CD8-positive, alpha-beta memory T cell (primary cell): ENCODE measurements at places on chromosomes 7 and 10. TPM values are rescaled to one million over a fixed set of nuclear protein-coding genes. Genes with fewer than 3 reads are reported as not detected.

FFAR4 gene
- total RNA-seq: not detected

OLAH gene
- not detected for total RNA-seq

DNAJC9 gene
- total RNA-seq: 75.0 TPM

NYAP1 gene
- 0.18 TPM for total RNA-seq

LCOR gene
- total RNA-seq: 20.3 TPM

HYAL4 gene
- not detected for total RNA-seq

CCNY gene
- total RNA-seq: 58.4 TPM

DGKB gene
- total RNA-seq: not detected

CCDC71L gene
- total RNA-seq: 27.4 TPM

PDE1C gene
- not detected for total RNA-seq

MRLN gene
- not detected for total RNA-seq

DGKI gene
- 1.4 TPM for total RNA-seq

SPDYE18 gene
- total RNA-seq: not detected

HBP1 gene
- 17.2 TPM for total RNA-seq

TBX20 gene
- total RNA-seq: not detected

AKR1B15 gene
- total RNA-seq: not detected

ZNF680 gene
- 11.1 TPM for total RNA-seq

MACROH2A2 gene
- total RNA-seq: 2.9 TPM

SSMEM1 gene
- total RNA-seq: not detected

PLXDC2 gene
- 0.15 TPM for total RNA-seq

MINDY4 gene
- total RNA-seq: 2.4 TPM

ZNF425 gene
- 1.8 TPM for total RNA-seq

PRR15 gene
- not detected for total RNA-seq

IGFBP3 gene
- total RNA-seq: 4.5 TPM

FBXL13 gene
- total RNA-seq: 0.62 TPM

ITPRID1 gene
- total RNA-seq: not detected

COX19 gene
- total RNA-seq: 21.3 TPM

SLC26A4 gene
- total RNA-seq: 2.1 TPM

CCL24 gene
- total RNA-seq: not detected

OR2A1 gene
- total RNA-seq: not detected

ZNF853 gene
- 3.5 TPM for total RNA-seq

SUN3 gene
- total RNA-seq: not detected

SDK1 gene
- 0.04 TPM for total RNA-seq

KAZALD1 gene
- total RNA-seq: 0.18 TPM

LBX1 gene
- total RNA-seq: not detected

CYP2C19 gene
- total RNA-seq: not detected

PON3 gene
- total RNA-seq: not detected
